Inflammatory macrophage treated with lipopolysaccharide for 1 hour (primary cell): ENCODE measurements at places on chromosomes 4 and X.

DNA sequence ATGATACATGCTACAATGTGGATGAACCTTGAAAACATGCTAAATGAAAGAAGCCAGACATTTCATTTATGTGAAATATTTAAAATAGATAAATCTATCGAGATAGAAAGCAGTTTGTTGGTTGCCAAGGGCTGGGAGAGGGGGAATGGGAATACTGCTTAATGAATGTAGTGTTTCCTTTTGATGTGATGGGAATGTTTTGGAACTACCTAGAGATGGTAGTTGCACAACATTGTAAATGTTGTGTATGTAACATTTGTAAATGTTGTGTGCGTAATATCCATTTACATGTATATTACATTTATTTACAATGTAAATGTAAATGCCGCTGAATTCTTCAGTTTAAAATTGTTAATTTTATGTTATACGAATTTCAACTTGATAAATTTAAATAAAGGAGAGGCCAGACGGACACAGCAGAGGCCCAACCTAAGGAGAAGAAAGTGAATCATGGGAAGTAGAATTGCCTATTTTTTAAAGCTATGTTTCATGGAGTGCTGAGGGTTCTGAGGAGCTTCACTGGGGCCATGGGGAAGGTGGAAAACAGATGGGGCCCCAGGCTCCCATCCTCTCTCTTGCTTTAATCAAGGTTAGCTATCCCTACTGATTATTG is 60.0 kb upstream of the TEX13D start:
- no peak for DNase-seq

GRCh38 chrX:24306440-24306839 is 7.4 kb downstream of the SUPT20HL2 start:
- no peak for DNase-seq

DNA sequence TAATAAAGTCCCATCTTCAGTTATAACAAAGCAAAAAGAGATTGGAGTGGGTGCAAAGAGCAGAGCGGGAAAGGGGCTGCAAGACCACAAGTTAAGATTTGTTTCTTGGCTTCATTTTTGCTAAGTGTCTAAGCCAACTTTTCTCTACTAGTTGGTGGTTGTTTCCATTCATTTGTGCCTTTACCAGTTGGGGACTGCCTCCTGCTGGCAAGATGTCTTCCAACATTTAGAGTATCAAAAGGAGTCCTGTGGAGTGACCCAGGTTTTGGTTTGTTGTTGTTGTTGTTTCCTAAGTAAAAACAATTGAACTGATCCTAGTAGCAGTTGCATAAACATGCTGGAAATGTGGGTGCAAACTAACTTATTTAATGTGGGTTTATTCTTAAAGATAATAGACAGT is 121.1 kb downstream of the SPATA18 start:
- no peak for DNase-seq

DNA sequence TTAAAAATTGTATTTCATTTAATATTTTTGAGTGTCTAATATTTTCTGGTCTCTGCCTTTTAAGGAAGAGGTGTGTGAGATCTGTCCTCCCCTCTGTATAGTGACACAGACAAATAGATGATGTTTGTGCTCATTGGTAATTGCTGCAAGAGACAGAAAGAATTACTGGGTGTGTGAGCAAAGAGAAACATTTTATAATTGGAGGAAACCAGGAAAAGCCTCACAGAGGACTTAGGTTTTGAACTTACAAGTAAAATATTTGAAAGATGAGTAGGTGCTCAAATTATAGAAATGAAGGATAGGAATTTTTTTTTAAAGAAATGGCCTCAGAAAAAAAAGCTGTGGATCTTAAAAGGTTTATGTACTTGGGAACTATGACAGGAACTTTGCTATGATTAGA is 149.8 kb downstream of the SPCS3 start:
- no peak for DNase-seq

DNA sequence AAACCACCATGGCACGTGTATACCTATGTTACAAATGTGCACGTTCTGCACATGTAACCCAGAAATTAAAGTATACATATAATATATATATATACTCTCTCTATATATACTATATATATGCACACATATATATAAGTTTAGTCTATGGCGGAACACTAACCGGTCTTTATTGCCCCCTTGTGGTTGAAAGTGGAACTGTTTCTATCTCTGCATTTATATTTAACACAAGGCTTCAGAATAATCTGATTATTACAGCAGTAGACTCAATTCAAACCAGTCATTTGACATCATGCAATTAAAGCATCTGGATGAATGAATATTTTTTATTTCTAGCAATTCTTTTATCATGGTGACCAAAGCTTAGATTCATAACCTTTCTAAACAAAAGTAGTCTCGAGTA is 14.6 kb downstream of the RAB9B start:
- DNase-seq = peak; percentile 90

GRCh38 chrX:32987142-32987541 is 224.2 kb downstream of the DMD start:
- no peak for DNase-seq

DNA sequence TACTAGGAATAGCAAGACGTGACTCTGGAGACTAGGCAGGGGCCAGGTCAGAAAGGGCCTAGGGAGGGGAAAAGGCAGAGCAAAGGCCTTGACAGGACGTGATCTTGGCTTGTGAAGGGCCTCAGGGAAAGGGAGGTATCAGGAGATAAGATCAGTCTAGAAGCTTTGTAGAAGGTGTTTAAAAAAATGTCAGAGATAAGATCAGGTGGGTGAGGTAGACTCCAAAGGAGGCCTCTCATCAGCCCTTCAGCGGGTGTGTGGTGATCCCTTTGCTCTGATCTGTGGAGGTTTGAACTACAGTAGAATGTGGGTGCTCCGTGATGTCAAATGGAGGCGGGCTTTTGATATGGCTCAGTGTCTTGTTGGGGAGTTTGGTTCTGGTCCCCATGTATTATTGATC is 78.8 kb upstream of the PRPS1 start:
- DNase-seq = no peak
